ENCODE measurements at places on chromosomes 12 and 14.

- no peak for ATAC-seq
Observed at GRCh38 chr12:118694128-118694775, 287.1 kb upstream of the SRRM4 start.

- ATAC-seq, result no peak
Observed at GRCh38 chr12:74801625-74802024, 264.0 kb downstream of the ATXN7L3B start.

DNA sequence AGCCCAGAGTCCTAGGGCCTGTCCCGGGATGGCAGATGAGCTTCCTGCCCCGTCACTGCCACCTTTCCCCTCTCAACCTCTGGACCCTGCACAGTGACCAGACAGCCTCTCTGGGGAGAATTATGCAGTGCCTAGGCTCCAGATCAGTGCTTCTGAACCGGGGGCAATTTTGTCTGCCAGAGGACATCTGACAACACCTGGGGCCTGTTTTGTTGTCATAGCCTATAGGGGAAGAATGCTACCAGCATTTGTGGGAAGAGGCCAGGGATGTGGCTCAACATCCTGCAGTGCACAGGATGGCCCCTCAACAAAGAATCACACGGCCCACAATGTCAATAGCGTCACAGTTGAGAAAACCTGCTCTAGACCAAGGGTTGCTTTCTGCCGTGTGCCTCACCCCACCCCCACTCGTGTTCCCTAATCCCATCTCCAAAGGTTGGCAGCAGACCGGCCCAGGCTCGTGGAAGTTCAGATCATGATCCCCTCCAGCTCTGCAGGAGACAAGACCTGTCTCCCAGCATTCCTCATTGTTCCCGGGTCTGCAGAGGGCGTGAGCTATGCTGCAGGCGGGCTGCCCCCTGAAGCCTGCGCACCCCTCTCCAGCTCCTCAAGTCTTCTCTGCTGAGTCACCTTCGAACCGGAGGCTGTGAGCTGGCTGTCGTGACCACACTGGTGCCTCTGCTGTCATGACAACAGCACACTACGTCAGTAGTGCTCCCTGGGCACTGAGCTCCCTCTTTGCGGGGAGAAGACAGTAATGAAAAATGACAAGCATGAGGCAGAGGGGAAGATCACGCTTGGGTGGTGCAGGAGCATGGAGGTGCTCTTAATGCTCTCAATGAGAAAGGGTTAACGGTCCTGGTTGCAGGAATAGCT lies 2.0 kb upstream of the GAPDH start:
- peak; percentile 31 for ATAC-seq

- no peak for ATAC-seq
Observed at GRCh38 chr14:92575748-92576303, 62.2 kb downstream of the RIN3 start.

GRCh38 chr14:24605435-24606190 lies 3.9 kb downstream of the GZMH start:
- ATAC-seq, result peak; percentile 83

DNA sequence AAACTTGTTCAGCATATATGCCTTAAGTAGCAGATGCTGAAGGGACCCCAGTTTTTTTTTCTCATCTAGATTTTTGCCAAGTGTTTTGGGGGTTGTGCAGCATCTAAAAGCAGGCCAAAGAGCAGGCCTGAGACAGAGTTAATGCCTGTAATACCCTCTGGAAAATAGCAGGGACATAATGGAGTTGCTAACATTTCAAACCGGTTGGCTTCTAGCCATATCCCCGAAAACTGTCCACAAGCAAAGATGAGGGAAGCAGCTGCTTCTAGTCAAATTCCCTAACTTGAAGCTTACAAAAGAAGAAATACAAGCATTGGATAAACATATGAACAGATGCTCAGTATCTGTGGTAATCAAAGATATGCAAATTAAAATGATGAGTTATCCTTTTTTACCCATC lies 52.1 kb upstream of the AEBP2 start:
- no peak for ATAC-seq
